Stimulated activated CD8-positive, alpha-beta memory T cell treated with anti-CD3 and anti-CD28 coated beads, Interleukin-4, amount 100 ng/mL, for 4 hours (primary cell): ENCODE measurements at places on chromosomes 2 and 18.
A peak's percentile ranks its signal among the peaks of the same experiment; 100 is the strongest.

DNA sequence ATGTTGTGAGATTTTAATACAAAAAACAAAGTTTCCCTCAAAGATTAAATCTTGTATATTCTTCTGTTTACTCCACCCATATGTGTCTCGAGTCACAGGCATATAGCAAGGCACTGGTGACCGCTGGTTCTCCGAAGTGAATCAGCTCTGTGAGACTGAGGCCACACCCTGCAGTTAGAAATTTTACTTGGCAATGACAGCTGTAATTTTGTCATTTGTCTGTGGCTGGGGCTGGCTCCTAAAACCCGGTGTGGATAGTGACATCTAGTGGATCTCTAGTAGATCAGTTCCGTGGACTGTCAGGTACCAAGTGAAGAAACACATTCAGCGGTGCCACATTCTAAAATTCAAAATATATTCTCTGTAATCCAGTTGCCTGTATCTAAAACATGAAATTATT lies 278.0 kb downstream of the NEDD4L start:
- DNase-seq: no peak

- DNase-seq: peak; percentile 75
These were observed 35.6 kb upstream of the PNO1 start for GRCh38 chr2:68121873-68122679.

DNA sequence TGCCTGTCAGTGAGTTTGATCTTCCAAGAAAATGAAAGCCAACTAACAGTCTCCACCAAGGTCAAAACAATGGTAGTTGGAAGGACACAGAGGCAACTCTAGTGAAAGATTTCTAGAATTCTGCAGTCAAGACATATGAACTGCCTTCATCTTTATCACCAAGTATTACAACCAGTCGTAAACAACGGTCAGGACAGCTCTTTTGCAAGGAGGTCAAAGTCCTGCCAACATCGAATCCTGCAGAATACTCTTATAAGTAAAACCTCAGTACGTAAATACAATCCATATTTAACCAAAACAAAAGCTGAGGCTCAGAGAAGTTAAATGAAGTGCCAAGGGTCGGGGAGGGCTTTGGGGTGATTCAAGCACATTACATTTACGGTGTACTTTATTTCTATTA lies 3.1 kb downstream of the FEZ2 start:
- DNase-seq: no peak

DNA sequence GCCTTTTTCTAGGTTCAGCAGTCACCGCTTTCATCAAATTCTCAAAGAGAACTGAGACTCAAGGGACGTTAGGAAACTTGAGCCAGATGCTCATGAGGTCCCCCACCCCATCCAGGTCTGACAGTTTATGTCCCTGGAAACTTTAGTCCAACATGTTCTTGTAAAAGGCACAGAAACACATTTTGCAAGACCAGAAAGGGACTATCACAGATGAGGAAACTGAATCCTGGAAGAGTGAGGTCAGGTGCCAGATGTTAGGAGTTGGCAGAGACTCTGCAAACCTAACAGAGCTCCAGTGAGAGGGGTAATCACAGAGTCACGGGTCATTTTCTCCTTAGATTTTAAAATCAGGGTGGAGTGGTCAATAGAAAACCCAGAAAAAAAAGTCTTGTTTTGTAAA lies 76.6 kb downstream of the RDH14 start:
- no peak for DNase-seq

GRCh38 chr2:88580088-88580487 lies 47.2 kb downstream of the EIF2AK3 start:
- DNase-seq: no peak

- no peak for DNase-seq
These were observed 15.1 kb downstream of the COBLL1 start for GRCh38 chr2:164826293-164827243.

GRCh38 chr2:38613849-38614213 lies 11.1 kb upstream of the HNRNPLL start:
- DNase-seq: no peak

GRCh38 chr18:59853380-59853779 lies 46.4 kb upstream of the PMAIP1 start:
- no peak for DNase-seq

DNA sequence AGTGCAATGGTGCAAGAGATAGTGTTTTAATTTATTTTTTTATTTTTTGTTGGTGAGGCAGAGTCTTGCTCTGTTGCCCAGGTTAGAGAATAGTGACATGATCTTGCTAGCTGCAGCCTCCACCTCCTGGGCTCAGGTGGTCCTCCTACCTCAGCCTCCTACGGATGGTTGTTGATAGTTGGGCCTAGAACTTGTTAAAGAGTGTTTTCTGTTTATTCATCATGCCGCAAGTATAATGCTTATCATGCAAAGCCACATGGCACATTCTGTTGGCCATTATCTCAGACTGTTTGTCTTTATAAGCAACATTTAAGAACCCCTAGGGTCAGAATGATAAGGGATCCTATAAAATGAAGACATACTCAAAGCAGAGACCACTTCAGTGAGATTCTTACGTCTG lies 1.7 kb downstream of the UGGT1 start:
- DNase-seq: no peak

DNA sequence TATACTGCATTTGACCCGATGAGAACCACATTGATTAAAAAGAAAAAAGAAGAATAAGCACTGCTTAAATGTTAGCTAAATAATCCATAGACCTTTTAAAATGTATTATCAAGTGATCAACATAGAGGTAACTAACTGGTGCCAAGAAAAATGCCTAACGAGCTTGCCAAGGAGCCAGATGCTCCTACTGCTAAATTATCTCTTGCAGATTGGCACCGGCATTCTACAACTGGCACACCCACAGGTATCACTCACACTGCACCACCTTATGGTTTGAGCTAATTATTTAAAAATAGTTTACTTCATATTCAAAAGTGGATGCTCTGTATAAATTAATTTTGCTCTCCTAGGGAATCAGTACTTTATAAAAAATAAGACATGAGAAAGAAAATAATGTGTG lies 341.6 kb upstream of the CDH7 start:
- no peak for DNase-seq

DNA sequence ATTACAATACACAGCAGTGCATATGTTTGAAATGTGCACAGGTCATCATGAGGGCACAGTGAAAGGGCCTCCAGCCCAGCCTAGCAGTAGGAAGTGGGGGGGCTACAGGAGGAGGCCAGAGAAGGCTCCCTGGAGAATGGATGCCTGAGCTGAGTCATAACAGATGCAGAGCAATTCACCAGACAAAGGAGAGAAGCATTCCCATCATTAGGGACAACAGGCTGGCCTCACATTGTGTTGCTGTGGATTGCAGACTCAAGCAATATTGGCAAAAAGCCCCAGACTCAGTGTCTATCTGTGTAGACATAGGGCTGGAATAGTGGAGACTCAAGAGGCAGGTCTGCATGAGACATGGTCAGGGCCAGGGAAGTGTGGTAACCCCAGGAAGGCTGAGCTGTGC lies 329.9 kb downstream of the DLGAP1 start:
- no peak for DNase-seq

GRCh38 chr2:175478096-175478768 lies 296.7 kb upstream of the ATP5MC3 start:
- no peak for DNase-seq

DNA sequence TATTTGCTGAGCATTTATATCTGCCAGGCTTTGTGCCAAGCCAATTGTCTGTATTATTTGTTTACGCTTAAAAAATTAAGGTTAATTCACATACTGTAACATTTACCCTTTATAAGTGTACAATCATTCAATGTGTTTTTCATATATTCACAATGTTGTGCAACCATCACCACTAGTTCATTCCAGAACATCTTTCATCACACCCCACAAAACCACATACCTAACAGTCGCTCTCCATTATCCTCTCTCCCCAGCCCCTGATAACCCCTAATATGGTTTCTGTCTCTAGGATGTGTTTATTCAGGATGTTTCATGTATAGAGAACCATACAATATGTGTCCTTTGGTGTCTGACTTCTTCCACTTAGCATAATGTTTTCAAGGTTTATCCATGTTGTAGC lies 234.1 kb downstream of the INSIG2 start:
- DNase-seq: no peak

DNA sequence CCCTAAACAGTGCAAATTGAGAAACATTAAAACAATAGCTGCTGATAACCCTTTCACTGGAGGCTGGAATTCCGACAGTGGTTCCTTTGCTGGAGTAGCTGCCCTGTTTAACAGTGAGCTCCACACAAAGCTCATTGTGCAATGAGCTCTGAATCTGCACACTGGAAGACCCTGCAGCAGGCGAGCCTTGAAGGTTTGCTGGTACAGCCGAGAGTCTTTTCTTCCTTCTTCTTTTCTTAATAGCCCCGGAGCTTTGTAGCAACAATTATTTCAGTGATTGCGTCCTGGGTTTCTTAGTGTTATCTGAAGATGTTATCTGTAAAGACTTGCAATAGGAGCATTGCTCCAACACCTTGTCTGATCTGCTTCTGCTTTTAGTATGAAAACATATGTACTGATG lies 50.8 kb upstream of the CXCR4 start:
- no peak for DNase-seq

GRCh38 chr2:105515581-105516415 lies 116.9 kb upstream of the FHL2 start:
- DNase-seq: no peak

- DNase-seq: no peak
These were observed 32.5 kb downstream of the DOCK10 start for GRCh38 chr2:225009768-225010167.

GRCh38 chr2:22900674-22901073 lies 484.3 kb upstream of the KLHL29 start:
- no peak for DNase-seq

DNA sequence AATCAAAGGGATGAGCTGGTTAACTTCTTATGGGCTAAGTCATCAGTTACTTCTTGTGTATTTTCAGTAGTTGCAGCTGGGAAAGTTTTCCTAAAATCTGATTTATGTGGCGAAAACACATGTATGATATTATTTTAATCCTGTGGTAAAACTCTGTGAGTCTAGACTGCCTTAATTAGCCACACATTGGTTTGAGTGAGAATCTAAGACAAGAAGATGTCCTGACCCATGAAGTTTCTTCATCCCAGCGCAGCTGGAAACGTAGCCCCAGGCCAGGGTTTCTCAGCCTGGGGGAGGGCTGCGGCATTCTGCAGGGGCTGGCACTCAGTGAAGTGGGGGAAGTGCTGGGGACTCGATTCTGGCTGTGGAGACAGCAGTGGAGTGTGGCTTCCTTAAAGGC lies 44.7 kb upstream of the INHBB start:
- no peak for DNase-seq
